ENCODE measurements at places on chromosomes 6 and 20. TPM values are rescaled to one million over a fixed set of nuclear protein-coding genes. Genes with fewer than 3 reads are reported as not detected.

Gene TXLNB
- total RNA-seq = 0.17 TPM

Gene AKAP12
- 3.6 TPM for total RNA-seq

Gene SERPINB6
- total RNA-seq = 64.7 TPM

- H3K4me3 ChIP-seq = no peak overlapping the region
- no peaks in the 10 kb centered on the region for H3K27me3 ChIP-seq
- H3K4me1 ChIP-seq = no peaks in the 10 kb centered on the region
- H3K27ac ChIP-seq = no peak overlapping the region
These were observed 26.9 kb upstream of the CBLN4 start for GRCh38 chr20:56032251-56032650.

Gene CLDN20
- not detected for total RNA-seq

Gene PRPH2
- not detected for total RNA-seq

DNA sequence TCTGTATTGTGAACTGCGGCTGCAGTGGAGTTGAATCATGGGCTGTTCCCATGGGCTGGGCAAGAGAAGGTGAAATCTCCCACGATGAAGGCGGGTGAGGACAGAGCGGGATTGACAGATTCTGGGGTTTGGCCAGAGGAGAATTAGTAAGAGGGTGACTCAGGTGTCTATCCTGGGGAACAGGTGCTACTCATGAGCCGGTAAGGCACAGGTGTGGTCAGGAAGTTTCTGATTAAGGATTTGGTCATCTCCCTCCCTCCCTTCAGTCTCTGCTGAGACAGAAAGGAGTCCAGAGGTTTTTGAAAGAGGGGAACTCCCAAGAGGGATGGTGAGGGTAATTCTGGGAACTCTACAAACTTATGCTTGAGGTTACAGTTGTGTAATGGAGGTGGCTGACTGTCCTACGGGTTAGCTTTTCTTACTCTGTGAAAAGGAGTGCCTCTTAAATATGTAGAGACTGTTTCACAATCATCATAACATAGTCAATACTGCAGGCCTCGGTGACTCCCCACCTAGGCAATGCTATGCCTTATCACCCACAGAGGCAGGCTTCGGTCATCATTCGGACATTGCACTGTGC, 31.5 kb downstream of the SERPINB1 start:
- no peaks in the 10 kb centered on the region for H3K36me3 ChIP-seq
- peak; percentile 23 for DNase-seq
- peaks cover 12% of the 10 kb centered on the region for H3K4me1 ChIP-seq
- H3K27me3 ChIP-seq = no peaks in the 10 kb centered on the region

DNA sequence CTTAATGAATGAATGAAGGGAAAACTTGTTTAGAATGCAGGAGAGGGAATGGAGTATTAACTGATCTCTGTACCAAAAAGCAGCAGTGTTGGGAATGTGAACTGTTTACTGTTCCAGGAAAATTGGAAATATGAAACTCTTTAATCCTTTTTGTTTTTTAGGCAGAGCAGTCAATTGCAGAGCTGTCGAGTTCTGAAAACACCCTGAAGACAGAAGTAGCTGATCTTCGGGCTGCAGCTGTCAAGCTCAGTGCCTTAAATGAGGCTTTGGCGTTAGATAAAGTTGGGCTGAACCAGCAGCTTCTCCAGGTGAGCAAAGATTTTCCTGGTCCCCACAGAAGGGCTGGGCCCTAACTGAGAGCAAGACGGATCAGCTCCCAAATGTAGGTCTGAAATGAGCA, 20.9 kb downstream of the CEP250 start:
- H3K4me3 ChIP-seq = no peak overlapping the region
- no peaks in the 10 kb centered on the region for H3K27me3 ChIP-seq
- H3K36me3 ChIP-seq = peaks cover 17% of the 10 kb centered on the region
- no peak overlapping the region for H3K27ac ChIP-seq

GRCh38 chr6:39947611-39948068, 13.4 kb upstream of the MOCS1 start:
- H3K4me3 ChIP-seq = no peak overlapping the region
- H3K27ac ChIP-seq = no peak overlapping the region

- H3K27ac ChIP-seq = no peak overlapping the region
- peaks cover 4% of the 10 kb centered on the region for H3K4me1 ChIP-seq
- DNase-seq = no peak
- H3K27me3 ChIP-seq = no peaks in the 10 kb centered on the region
These were observed 173.7 kb upstream of the ZNF217 start for GRCh38 chr20:53767206-53767930.

GRCh38 chr6:56593801-56594318, 48.8 kb downstream of the DST start:
- H3K4me3 ChIP-seq = no peak overlapping the region
- H3K27me3 ChIP-seq = no peaks in the 10 kb centered on the region
- peaks cover 2% of the 10 kb centered on the region for H3K36me3 ChIP-seq
- H3K27ac ChIP-seq = peak overlapping the region; percentile 79

- H3K27me3 ChIP-seq = peaks cover 2% of the 10 kb centered on the region
- DNase-seq = no peak
- no peaks in the 10 kb centered on the region for H3K4me1 ChIP-seq
- H3K4me3 ChIP-seq = no peak overlapping the region
- H3K27ac ChIP-seq = no peak overlapping the region
These were observed 113.2 kb downstream of the EDN1 start for GRCh38 chr6:12403201-12403826.

GRCh38 chr6:125104425-125104824, 49.1 kb upstream of the TPD52L1 start:
- no peaks in the 10 kb centered on the region for H3K27me3 ChIP-seq
- peaks cover 1% of the 10 kb centered on the region for H3K36me3 ChIP-seq
- no peak overlapping the region for H3K4me3 ChIP-seq

Gene POPDC3
- total RNA-seq = not detected

DNA sequence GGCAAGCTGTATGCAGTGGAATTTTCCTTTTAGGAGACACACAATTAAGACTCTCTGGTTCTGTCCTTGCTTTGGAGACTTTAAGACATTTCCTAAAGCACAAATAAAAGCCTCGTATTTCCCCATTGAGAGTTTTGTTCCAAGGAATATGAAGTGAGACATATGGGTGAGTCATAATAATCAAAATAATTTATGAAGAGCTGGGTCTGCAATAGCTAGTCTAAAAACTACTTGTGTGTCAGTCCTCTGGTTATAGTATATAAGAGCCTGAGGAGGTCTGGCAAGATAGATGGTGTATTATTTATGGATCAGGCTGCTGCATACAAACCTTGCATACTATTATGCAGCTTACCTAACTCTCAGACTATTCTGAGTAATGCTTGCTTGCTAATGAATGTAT, 142.6 kb downstream of the ADGRG6 start:
- no peak overlapping the region for H3K27ac ChIP-seq
- peaks cover 6% of the 10 kb centered on the region for H3K27me3 ChIP-seq
- H3K4me1 ChIP-seq = peaks cover 3% of the 10 kb centered on the region
- H3K4me3 ChIP-seq = no peak overlapping the region
- no peak for DNase-seq

DNA sequence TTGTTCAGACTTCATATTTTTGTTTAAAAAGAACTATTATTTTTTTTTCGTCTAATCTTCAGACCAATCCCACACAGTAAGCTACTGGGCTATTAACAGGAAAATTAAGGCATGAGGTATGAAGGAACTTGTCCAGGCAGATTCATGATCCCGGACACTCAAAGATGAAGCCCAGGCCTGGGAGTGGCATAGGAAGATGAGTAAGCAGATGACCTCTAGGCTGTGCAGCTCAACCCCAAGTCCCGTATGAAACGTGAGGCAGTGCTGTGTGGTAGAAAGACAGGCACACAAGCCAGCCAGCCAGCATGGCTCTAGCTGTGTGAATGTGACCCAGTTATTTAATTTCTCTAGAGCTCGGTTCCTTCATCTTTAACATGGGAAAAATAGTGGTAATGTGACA, 231.9 kb downstream of the CLIC5 start:
- no peak overlapping the region for H3K4me3 ChIP-seq
- H3K36me3 ChIP-seq = no peaks in the 10 kb centered on the region
- H3K27ac ChIP-seq = no peak overlapping the region
- DNase-seq = no peak
- no peaks in the 10 kb centered on the region for H3K27me3 ChIP-seq
- no peaks in the 10 kb centered on the region for H3K4me1 ChIP-seq

- no peaks in the 10 kb centered on the region for H3K27me3 ChIP-seq
- no peak overlapping the region for H3K4me3 ChIP-seq
- H3K4me1 ChIP-seq = peaks cover 41% of the 10 kb centered on the region
- H3K27ac ChIP-seq = peak overlapping the region; percentile 89
These were observed 20.1 kb upstream of the MRGBP start for GRCh38 chr20:62776035-62776691.

GRCh38 chr6:33980176-33981175, 165.4 kb downstream of the GRM4 start:
- DNase-seq = peak; percentile 8
- H3K27me3 ChIP-seq = peaks cover 14% of the 10 kb centered on the region
- no peak overlapping the region for H3K27ac ChIP-seq
- no peaks in the 10 kb centered on the region for H3K4me1 ChIP-seq
- H3K4me3 ChIP-seq = no peak overlapping the region

DNA sequence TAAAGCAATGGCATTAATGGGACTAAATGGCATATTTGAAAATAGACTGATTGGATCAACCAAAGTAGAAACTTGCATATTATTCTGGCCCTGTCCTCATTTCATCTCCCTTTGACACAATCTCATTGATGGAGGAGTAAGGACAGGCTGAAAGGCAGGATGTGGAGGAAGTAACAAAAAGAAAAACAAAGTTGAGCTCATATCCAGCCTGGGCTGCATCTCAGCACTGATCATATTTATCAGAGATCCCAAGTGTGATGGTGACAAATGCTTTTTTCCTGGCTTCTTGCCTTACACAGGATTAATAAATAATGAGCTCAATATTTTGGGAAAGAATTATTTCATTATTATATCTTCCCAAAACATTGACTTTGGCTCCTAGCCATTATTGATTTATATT, 622.7 kb downstream of the CD109 start:
- no peak overlapping the region for H3K27ac ChIP-seq
- H3K4me3 ChIP-seq = no peak overlapping the region
- no peak for DNase-seq
- H3K36me3 ChIP-seq = no peaks in the 10 kb centered on the region

Gene GID8
- total RNA-seq = 33.9 TPM

DNA sequence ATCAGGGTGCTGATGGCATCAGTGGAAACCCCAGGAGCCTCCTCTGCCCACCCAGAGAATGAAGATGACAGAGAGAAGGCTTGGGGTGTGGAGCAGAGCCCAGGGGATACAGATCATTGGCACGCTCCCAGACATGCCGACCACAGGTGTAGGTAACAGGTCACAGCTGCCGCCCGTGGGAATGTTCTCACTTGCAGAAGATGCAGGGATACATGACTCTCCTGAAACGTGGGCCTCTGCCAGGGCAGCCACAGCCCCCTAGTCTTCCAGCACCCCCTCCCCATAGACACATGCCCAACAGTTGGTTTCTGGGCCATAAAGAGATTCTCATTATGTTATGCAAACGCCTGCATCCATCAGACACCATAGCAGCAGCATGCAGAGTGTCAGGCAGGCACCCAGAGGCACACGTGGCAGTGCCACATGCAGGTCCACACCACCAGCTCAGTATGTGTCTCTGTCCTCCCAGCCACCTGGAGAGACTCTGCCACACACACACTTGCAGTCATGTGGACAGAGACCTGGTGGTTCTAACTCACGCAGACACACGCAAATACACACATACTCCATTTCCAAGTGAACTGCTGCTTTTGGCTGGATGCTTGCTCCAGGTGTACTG, 45.5 kb downstream of the LRFN2 start:
- H3K4me1 ChIP-seq = no peaks in the 10 kb centered on the region
- no peak overlapping the region for H3K4me3 ChIP-seq
- H3K27me3 ChIP-seq = peaks cover 2% of the 10 kb centered on the region
- no peak for DNase-seq
- H3K36me3 ChIP-seq = no peaks in the 10 kb centered on the region

DNA sequence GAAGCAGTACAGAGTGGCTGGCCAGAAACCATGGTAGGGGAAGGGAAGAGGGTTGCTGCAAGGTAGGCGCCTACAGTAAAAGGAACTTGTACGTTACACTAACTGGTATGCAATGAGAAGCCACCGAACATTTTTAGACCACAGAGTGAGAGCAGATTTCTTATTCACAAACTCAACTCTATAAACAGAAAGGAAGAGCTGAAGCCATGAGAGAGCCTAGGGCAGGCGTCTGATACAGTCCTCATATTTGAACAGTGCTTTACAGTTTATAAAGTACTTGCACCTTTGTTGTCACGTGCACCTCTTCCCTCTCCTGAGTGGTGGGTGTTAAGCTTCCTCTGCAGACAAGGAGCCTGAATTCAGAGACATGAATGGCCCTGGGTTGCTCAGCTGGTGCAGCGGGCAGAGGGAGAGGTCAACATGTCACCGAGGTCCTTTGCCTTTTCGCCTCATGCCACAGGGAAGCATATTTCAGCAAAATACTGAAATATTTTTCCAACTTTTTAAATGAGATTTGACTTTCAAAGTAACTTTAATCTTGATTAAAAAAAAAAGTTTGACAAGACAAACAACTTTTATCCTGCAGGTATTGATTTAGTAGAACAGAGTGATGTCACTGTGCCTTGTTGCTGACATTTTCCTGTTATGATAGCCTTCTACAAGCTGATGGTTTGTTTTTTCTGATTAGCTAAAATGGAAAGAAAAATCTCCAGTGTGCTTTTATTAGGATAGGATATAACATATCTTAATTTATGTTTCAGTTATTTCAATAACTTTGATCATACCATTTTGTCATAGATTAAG, 23.8 kb downstream of the UST start:
- H3K4me1 ChIP-seq = peaks cover 38% of the 10 kb centered on the region
- no peak overlapping the region for H3K4me3 ChIP-seq
- H3K27ac ChIP-seq = no peak overlapping the region
- no peaks in the 10 kb centered on the region for H3K36me3 ChIP-seq
- no peak for DNase-seq

- H3K27me3 ChIP-seq = peaks cover 11% of the 10 kb centered on the region
- H3K27ac ChIP-seq = no peak overlapping the region
- H3K4me1 ChIP-seq = no peaks in the 10 kb centered on the region
- H3K36me3 ChIP-seq = no peaks in the 10 kb centered on the region
These were observed 91.4 kb downstream of the SYNDIG1 start for GRCh38 chr20:24560571-24561491.

DNA sequence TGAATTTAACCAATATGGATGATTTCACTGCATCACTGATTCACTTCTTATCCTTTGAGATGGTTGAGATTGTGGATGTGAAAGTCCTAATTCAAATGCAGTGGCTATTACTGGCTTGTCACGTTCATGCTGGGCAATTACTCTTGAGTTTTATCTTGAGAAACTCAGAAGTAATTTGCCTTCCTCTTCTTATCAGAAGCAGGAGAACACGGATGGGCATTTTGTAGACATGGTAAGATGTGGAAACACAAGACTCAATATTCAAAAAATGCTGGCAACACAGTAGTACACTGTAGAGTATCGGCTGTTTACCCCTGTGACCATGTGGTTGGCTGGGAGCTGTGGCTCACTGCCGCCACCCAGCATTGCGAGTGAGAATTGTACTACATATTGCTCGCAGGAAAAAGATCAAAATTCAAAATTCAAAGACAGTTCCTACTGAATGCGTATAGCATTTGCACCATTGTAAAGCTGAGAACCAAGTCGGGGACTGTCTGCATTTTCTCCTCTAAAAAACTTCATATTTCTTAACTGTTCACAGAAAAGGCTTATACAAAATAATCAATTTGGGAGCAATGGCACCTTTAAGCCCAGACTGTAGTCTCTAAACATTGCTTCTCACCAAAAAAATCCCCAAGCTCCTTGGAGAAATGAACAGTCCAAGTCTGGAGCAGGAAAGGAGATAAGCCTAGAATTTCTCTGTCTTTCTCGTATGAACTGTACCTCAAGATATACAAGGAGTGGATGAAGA, 61.9 kb upstream of the ELOVL5 start:
- no peaks in the 10 kb centered on the region for H3K36me3 ChIP-seq
- peaks cover 3% of the 10 kb centered on the region for H3K4me1 ChIP-seq

- no peak for DNase-seq
- H3K4me1 ChIP-seq = no peaks in the 10 kb centered on the region
- no peaks in the 10 kb centered on the region for H3K36me3 ChIP-seq
- H3K27ac ChIP-seq = no peak overlapping the region
- peaks cover 15% of the 10 kb centered on the region for H3K27me3 ChIP-seq
- no peak overlapping the region for H3K4me3 ChIP-seq
These were observed 31.3 kb upstream of the ADGRF1 start for GRCh38 chr6:47073125-47074110.

Data from activated CD4-positive, alpha-beta memory T cell treated with anti-CD3 and anti-CD28 coated beads for 36 hours (primary cell).